ENCODE measurements at places on chromosomes 6 and 20.

DNA sequence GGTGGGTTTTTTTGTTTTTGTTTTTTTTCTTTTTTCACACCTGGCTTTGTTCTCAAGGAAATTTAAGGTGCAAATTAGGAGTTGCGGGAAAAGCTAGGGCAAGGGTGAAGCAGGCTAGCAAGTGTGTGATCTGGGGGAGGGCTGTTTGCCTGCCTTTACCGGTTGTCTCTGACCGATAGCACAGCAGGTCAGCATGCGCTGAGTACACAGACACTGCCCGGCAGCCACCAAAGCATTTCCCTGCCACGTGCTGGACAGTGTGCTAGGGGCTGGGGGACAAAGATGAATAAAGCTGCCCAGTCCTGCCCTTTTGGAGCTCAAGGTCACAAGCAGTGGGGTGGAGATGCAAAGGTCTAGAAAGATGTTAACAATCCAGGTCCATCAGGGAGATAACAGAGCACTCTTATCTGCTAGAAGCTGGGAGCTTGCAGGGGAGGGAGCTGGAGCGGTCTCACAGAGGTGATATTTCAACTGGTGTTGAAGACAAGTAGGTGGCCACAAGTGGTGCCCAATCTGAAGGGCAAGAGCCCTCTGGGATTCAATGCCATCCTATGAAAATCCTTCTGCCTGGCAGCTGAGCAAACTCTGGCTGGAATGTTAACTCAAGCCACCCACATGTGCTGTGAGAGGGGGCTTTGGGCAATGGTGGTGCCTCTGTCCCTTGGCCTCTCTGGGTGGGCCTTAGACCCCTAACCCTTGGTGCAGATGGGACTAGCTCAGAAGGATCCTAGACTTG is 24.5 kb downstream of the TTBK1 start:
- DNase-seq, result no peak

DNA sequence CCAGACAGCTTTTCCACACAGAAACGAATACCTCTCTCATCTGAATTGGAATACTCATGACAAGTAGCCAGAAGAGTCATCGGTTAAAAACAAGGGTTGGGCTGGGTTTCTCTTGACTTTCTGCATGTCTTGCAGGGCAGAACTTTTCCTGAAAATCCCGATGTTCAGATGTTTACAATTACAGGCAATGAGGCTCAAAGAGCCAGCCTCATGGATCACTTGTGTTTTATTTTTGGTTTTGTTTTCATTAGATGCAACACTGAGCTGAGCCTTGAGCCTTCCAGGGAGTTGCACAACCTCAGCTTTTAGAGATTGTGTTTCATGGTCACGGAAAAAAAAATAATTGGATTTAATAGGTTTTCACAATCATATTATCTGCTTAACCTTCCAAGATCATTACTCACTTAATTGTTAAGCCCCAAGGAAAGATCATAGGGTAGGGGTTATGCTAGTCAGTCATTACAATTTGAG is 288.1 kb upstream of the PRDM1 start:
- DNase-seq, result no peak

DNA sequence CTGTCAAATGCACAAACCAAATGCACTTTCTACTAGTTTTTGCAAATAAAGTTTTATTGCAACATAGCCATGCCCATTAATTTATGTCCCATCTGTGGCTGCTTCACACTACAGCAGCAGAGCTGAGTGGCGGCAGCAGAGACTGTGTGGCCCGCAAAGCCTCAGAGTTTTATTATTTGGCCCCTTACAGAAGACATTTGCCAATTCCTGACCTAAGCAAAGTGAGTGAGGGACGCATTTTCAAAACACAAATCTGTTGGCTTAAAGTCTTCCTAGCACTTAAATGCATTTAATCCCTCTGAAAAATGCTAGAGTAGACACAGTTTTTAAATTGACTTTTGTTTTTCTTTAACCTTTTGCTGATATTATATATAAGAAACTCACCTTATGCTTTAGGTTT is 126.4 kb downstream of the PHACTR3 start:
- DNase-seq, result no peak

- DNase-seq, result no peak
Measured at GRCh38 chr6:23688650-23689049, 437.4 kb upstream of the NRSN1 start.

- no peak for DNase-seq
Measured at GRCh38 chr6:148521586-148521985, 178.9 kb downstream of the SASH1 start.

GRCh38 chr20:58994390-58995159 is 12.5 kb downstream of the CTSZ start:
- DNase-seq, result no peak

DNA sequence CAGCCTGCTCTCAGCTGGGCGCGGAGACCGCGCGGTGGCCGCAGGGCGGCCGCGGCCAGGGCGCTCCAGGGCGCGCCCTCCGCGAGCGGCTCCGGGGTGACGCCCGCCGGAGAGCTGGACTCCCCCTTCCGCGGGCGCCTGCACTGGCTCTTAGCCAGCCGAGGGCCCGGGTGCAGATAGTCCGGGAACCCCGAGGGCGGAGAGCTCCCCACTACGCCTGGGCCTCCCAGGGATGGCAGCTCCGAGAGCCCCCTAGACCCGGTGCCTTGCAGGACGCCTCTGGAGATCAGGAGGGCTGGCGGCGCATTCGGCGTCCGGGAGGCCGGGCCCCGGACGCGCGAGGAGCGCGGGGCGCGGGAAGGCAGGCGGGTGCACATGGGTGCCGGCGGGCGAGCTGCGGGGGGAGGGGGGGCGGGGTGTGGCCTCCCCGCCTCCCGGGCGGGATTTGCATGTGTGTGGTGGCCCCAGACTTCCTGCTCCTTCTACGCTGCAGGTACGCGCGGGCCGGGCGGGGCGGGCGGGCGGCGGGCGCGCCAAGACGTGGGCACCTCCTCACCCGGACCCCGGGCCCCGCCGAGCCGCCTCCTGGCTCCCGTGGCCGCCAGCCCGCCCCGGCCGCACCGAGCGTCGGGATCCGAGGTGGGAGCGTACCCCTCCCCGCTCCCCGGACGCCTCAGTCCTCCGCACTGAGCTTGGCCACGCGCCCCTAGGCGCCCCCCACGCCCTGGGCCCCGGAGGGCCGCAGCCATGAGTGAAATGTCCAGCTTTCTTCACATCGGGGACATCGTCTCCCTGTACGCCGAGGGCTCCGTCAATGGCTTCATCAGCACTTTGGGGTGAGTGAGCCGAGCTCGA is at the start of gene ITPR3:
Gene ITPR3 (plus strand): TSS at position 467 of the 855 bp plus-strand sequence. CDS start 281 bp downstream, at position 748.
- no peak for DNase-seq

- DNase-seq, result peak; percentile 30
Measured at GRCh38 chr6:132797951-132798868, at the start of gene SLC18B1. SLC18B1 (minus strand) TSS chr6:132798637; CDS start chr6:132798456, 181 bp downstream.
